ENCODE measurements at places on chromosomes 4 and X. TPM values are rescaled to one million over a fixed set of nuclear protein-coding genes. Genes with fewer than 3 reads are reported as not detected.
A peak's percentile ranks its signal among the peaks of the same experiment; 100 is the strongest.

DNA sequence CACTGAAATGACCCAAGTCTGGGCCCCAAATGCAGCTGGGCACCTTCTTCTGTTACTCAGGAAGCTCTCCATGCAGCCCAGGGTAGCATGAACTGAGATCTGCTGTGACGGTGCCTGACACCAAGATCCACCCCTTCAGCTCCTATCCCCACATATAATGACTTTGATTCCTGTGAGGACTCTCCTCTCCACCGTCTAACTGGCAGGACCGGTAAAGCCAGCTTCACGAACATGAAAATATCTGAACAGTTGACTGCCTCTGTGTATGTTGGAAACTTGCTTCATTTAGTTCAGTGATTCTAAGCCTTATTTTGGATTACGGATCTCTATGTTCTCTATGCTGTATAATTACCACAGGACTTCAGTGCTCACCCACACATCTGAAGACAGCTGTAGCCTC, 115.5 kb upstream of the TMEM150C start:
- no peaks in the 10 kb centered on the region for H3K27me3 ChIP-seq
- H3K27ac ChIP-seq: no peak overlapping the region
- no peak for DNase-seq
- no peak overlapping the region for H3K4me3 ChIP-seq
- H3K4me1 ChIP-seq: no peaks in the 10 kb centered on the region

DNA sequence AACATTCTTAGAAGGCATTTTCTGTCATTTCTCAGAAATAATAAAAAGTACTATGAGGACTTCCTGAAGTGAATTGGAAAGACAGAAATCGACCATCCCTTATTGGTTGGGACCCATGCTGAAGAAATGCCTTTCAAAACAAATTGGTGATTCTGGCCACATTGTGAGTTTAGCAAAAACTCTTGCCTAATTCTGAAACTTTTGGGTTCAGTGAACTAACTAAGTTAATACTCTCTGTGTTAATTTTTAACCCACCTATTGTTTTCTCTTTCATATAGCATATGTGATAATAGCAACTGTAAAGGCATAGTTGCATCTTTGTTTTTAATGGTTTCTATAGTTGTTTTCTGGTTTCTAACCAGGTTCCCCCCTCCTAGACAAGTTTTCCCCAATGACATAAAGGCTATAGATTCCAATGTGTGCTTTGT, 129.3 kb upstream of the FAT1 start:
- no peak for DNase-seq
- H3K36me3 ChIP-seq: no peaks in the 10 kb centered on the region
- no peaks in the 10 kb centered on the region for H3K4me1 ChIP-seq
- no peak overlapping the region for H3K4me3 ChIP-seq

DNA sequence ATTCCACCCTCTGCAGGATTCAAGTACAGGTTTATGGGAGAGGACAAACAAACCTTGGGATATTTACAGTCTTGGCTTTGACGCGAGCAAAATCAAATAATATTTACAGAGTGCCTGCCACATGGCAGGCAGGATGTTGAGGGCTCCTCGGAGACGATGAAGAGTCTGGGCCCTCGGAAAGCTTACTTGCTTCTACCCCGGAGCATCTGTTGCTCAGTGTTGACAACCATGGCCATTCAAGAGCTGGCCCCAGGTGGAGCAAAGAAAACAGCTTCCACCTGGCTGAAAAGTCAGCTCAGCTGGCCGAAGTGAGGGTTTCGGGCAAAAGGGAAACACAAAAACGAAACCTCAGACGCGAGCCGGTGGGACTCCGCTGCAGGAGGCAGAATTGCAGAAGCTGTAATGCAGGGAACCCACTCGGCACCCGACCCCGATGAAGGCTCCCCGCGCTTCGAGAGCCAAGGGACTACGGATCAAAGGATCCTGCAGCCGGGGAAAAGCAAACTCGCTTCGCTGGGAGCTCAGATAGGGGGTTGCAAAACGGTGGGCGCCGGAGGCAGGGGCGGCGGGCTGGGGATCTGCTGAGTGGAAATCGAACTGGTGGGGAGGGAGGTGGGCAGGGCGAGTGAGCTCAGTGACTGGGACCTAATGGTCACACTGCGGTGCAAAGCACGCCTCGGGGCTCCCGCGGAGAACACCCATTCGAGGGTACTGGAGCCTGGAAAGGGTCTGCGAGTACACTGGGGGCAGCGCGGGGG, 805 bp downstream of the ATP8A1 start:
- peak; percentile 69 for DNase-seq
- no peaks in the 10 kb centered on the region for H3K27me3 ChIP-seq

DNA sequence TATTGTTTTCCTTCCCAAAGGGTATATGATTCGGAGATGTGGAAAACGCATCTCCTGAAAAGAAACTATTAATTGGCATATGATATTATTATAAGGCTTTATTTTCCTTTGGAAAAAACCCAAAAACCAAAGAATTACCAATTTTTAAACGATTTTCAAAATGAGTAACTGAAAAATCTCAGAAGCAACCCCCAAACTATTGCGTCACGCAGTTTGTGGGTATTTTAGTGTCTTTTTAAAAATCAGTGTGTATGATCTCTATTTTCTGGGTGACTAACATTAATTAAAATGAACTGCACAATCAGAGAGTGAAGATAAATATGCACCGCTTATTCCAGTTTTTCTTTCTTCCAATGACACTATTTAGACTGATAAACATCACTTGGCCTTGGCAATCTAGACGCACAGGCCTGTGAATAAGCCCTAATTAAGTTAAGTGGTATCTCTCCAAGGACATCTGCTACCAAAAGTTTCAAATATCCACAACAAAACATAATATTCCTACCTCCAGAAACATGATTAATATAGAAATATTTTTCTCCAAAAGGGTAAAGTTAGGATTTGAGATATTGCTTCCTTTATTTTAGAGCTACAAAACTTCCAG, 511.5 kb upstream of the FAM241A start:
- H3K27ac ChIP-seq: no peak overlapping the region
- DNase-seq: no peak
- H3K36me3 ChIP-seq: no peaks in the 10 kb centered on the region
- H3K27me3 ChIP-seq: no peaks in the 10 kb centered on the region
- H3K4me1 ChIP-seq: no peaks in the 10 kb centered on the region

Gene BMX
- not detected for total RNA-seq

GRCh38 chr4:47499700-47500099, 14.6 kb downstream of the ATP10D start:
- no peaks in the 10 kb centered on the region for H3K4me1 ChIP-seq
- no peak for DNase-seq
- H3K27ac ChIP-seq: no peak overlapping the region
- H3K36me3 ChIP-seq: no peaks in the 10 kb centered on the region
- H3K4me3 ChIP-seq: no peak overlapping the region
- H3K27me3 ChIP-seq: peaks cover 1% of the 10 kb centered on the region

Gene POLN
- 1.5 TPM for total RNA-seq

DNA sequence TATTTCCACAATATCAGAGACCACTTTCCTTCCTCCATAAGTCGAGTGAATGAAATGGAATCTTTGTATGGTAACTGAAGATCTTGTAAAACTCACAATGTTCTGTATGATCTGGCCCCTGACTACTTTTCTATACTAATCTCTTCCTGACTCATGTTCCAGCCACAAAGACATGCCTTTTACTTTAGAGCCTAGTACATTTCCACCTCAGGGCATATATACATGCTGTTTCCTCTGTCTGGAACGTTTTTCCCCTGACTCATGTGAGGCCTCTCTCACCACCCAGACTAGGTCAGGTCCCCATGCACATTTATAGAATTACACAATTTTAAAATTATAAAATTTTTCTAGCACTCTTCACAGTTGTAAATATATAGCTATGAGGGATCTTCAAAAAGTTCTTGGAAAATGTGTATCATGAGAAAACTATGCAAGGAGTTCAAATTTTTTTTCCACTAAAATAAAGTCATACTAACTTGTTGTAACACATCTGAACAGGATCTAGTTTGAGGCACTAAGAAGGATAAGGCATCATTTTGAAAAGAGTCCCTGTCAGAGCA, 208.8 kb downstream of the SH2D1A start:
- H3K27ac ChIP-seq: no peak overlapping the region
- H3K27me3 ChIP-seq: no peaks in the 10 kb centered on the region
- no peak for DNase-seq

DNA sequence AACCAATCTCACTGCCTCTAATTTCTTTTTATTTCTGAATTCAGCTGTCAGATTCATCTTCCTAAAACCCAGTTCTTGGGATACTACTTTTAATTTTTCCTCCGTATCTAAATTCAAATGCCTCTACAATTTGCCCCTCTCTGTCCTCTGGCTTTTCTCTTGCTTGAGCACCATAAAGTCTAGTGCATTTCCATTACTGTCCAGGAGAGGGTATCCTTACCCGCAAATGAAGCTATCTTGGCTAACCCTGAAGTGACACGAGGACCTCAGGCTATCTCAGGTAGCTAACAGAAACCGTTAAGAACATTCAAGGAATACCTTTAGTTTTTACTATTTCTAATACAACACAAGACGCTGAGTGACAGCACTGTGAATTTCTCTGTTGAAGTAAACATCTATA, 49.4 kb upstream of the PRR32 start:
- H3K27me3 ChIP-seq: no peaks in the 10 kb centered on the region
- no peak overlapping the region for H3K27ac ChIP-seq
- no peaks in the 10 kb centered on the region for H3K4me1 ChIP-seq
- no peak overlapping the region for H3K4me3 ChIP-seq

Gene MBTPS2
- total RNA-seq: 6.4 TPM

Gene BST1
- total RNA-seq: not detected

Gene RAB9B
- total RNA-seq: 0.46 TPM

DNA sequence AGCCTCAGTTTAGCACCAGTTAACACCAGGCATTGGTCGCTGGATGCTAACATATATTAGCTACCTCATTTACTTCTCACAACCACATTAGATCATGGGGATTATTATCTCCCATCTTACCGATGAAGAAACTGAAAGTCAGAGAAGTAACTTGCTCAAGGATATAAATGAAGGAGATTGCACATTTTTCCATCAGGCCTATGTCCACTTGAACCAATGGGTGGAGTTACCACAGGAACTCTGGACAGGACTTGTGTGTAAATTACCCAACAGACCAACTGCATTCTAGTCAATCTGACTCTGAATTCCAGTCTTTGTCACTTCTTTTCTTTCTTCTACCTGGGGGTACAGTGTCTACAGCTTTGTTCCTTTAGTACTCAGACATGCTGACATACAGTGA, 1.8 kb downstream of the LNX1 start:
- H3K27me3 ChIP-seq: no peaks in the 10 kb centered on the region
- peaks cover 5% of the 10 kb centered on the region for H3K4me1 ChIP-seq
- no peak for DNase-seq
- no peaks in the 10 kb centered on the region for H3K36me3 ChIP-seq
- no peak overlapping the region for H3K27ac ChIP-seq
- H3K4me3 ChIP-seq: no peak overlapping the region

Gene TRAM1L1
- total RNA-seq: 1.2 TPM

DNA sequence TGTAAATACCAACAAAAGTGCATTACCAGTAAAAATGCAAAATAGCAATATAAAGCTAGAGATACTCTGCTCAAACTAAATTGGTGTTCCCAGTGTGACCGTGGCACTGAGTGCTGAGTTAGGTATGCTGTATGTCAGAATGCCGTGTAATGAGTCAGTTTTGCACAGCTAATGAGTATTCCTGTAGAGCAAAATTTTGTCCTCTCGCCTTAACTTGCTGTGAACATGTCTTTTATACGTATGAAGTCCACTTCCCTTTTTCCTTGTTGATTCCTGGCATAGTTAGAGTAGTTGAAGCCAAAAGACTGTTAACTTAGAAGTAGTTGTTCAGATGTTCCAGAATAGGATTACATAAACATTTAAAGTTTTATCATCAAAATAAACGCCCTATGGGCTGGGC, 11.5 kb downstream of the DCLK2 start:
- no peaks in the 10 kb centered on the region for H3K27me3 ChIP-seq
- H3K4me3 ChIP-seq: no peak overlapping the region
- H3K27ac ChIP-seq: no peak overlapping the region

GRCh38 chr4:118969359-118969758, 80.7 kb downstream of the SYNPO2 start:
- no peaks in the 10 kb centered on the region for H3K27me3 ChIP-seq
- DNase-seq: no peak
- H3K4me1 ChIP-seq: no peaks in the 10 kb centered on the region
- H3K27ac ChIP-seq: no peak overlapping the region

DNA sequence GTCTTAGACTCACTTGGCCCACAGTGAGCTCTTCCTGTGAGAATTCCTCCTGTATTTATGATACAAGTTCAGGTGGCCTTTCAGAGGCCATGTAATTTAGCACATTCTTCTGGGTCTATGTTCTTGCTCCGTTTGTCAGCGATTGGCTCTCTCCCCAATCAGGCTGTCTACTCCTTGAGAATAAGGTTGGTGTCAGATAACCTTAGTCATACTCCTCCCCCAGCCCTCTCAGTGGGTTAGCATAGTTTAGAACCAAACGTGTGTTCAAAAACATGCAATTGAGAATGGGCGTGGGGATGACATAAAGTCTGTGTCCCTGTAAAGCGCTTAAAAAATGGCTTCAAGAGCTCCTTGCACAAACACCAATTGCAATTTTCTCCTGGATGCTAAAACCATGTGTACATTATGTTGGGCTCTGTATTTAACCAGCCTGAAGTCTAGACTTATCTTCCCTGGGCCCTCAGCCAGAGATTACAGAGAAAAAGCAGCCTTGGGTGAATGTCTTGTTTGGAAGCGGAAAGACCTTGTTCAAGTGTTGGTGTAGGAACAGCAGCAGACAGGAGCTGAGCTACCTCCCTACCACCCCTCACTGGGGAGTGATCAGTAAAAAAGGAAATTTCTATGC, 9.9 kb upstream of the CT47C1 start:
- H3K4me3 ChIP-seq: no peak overlapping the region
- no peaks in the 10 kb centered on the region for H3K27me3 ChIP-seq
- H3K36me3 ChIP-seq: no peaks in the 10 kb centered on the region
- H3K27ac ChIP-seq: no peak overlapping the region

Gene CSN1S1
- total RNA-seq: not detected

Gene GPRIN3
- total RNA-seq: 1.6 TPM
